Endothelial cell of umbilical vein (primary cell): ENCODE measurements at places on chromosomes 16 and 17. TPM values are rescaled to one million over a fixed set of nuclear protein-coding genes. Genes with fewer than 3 reads are reported as not detected.

- peak; percentile 88 for DNase-seq
Measured at GRCh38 chr16:8963821-8964441, at the start of gene USP7. TSS of gene USP7 (minus strand) at chr16:8963906. CDS start at chr16:8963285, 621 bp downstream.

GRCh38 chr16:6642271-6642670 lies 690.4 kb upstream of the RBFOX1 start:
- no peak for DNase-seq

- DNase-seq, result no peak
Measured at GRCh38 chr17:14321476-14321949, 20.6 kb downstream of the HS3ST3B1 start.

- peak; percentile 75 for DNase-seq
Measured at GRCh38 chr17:34306466-34306865, 12.8 kb upstream of the CCL8 start.

- DNase-seq, result no peak
Measured at GRCh38 chr16:77890075-77890474, 101.7 kb downstream of the VAT1L start.

DNA sequence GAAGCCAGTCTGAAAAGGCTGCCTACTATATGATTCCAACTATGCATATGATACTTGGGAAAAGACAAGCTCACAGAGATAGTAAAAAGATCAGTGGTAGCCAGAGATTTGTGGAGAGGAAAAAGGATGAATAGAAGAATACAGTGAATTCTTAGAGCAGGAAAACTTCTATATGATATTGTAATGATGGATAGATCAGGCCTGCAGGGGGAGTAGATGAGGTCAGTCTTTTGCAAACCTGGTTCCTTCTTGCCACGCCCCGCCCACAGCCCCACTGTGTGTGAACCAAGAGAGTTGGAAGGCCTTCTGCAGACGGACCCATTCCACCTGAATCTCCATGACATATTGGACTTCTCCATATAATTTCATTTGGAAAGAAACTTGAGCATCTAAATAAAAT lies 761 bp upstream of the CCL8 start:
- no peak for DNase-seq

The KRTAP4-7 gene
- total RNA-seq, result not detected in 2 replicates

The KRTAP2-3 gene
- not detected in 2 replicates for total RNA-seq

The SLC47A1 gene
- total RNA-seq, result 0.90 and 3.3 TPM in 2 replicates

The C16orf92 gene
- not detected in 2 replicates for total RNA-seq
